ENCODE measurements at places on chromosomes 1 and 21. TPM values are rescaled to one million over a fixed set of nuclear protein-coding genes. Genes with fewer than 3 reads are reported as not detected.
A peak's percentile ranks its signal among the peaks of the same experiment; 100 is the strongest.

GRCh38 chr1:231385416-231385748 is 36.7 kb downstream of the EGLN1 start:
- H3K27me3 ChIP-seq, result no peaks in the 10 kb centered on the region
- H3K27ac ChIP-seq, result no peak overlapping the region
- no peak overlapping the region for H3K4me3 ChIP-seq
- H3K4me1 ChIP-seq, result peaks cover 17% of the 10 kb centered on the region
- no peaks in the 10 kb centered on the region for H3K36me3 ChIP-seq

- peaks cover 6% of the 10 kb centered on the region for H3K27me3 ChIP-seq
- no peak overlapping the region for H3K27ac ChIP-seq
- H3K36me3 ChIP-seq, result no peaks in the 10 kb centered on the region
Measured at GRCh38 chr1:33667386-33668282, 195.2 kb downstream of the ZSCAN20 start.

DNA sequence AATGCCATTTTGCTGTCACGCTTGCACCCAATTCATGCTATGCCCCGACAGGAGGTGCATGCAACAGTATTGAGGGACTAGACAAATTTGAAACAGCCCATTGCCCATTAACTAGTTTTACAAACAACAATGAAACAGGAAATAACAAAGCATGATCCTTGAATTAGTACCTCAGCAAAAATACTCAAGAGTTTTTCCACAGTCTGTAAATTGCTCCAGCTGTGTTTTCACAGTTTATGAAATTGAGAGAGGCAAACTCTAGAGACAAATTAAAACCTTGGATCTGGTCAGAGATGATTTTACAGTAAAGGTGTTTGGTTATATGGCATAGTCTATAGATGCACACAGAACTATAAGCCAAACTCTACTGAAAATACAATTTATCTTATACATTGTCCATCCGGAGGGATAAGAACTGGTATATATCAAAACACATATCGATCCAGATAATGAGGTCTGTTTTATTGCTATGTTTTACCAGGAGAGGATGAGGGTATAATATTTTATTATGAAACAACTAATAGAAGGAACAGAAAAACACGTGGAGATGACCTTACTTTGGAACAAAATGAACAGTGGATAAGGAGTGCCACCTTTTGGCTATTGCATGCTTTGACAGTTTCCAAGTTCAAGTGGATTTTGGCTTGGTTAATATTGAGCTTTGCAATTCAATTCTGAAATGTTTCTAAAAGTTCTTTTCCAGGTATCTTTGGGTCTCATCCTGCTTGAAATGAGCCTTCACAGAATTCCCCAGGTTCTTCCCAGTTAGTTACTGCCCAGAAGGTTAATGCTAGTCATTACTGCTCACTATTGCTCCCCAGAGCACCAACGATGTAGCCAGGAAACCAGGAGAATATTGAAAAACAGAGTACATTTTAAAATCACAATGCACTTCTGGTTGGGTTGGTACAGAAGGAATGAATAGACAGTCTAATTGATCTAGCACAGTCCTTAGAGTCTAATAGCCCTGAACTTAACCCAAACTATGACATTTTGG is 45.7 kb downstream of the ZC3H11B start:
- no peaks in the 10 kb centered on the region for H3K4me1 ChIP-seq
- H3K27me3 ChIP-seq, result no peaks in the 10 kb centered on the region
- H3K36me3 ChIP-seq, result no peaks in the 10 kb centered on the region
- no peak overlapping the region for H3K4me3 ChIP-seq
- H3K27ac ChIP-seq, result no peak overlapping the region
- no peak for DNase-seq

- peaks cover 77% of the 10 kb centered on the region for H3K36me3 ChIP-seq
- no peaks in the 10 kb centered on the region for H3K4me1 ChIP-seq
- no peak overlapping the region for H3K4me3 ChIP-seq
Measured at GRCh38 chr1:90012300-90012699, 17.4 kb downstream of the ZNF326 start.

GRCh38 chr1:214050513-214051401 is 63.0 kb downstream of the PROX1 start:
- DNase-seq, result no peak
- no peaks in the 10 kb centered on the region for H3K4me1 ChIP-seq
- no peaks in the 10 kb centered on the region for H3K27me3 ChIP-seq
- no peak overlapping the region for H3K27ac ChIP-seq

DNA sequence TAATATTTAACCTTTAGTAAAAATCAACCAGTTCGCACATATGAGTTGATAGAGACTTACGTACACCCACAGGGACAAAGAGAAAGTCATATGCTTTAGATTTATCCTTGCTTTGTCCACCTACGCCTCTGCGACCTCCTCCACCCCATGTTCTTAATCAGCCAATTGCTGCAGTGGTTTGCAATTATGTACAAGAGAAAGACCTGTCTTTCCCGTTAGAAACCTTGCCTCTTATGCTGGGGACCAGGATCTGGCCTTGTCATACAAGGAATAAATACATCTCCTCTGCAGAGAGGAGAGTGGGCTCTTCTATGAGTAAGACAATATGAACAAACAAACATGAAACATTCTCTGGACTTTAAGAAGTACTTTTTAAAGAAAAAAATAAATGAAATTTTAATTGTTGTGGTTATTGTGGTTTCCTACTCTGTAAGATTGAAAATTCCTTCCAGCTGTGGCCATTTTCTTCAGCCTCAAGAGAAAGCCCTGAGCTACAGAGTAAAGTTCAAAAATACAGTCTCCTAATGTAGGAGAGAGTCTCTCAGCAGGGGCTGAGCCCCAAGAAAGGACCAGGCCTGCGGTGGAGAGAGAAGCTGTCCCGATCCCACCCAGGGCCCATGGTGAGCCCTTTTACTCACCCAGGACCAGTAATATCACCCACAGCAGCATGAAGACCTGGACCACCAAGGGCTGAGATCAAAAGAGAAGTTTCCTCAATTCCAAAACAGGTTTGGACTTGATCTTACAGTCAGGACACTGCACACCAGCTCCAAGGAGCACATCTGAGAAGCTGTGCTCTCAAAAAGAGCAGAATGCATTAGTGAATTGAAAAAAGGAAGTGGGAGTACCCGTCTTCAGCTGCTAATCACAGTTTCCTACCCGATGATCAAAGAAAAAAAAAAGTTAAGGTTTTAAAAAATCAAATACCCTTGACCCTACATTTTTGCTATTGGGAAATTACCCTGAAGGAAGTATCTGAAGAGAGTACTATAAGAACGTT is at the start of gene FCRL5:
FCRL5 (minus strand) TSS at position 822 of the 1,000 bp plus-strand sequence; CDS start at position 669, 153 bp downstream.
- H3K36me3 ChIP-seq, result no peaks in the 10 kb centered on the region
- no peak within 1 kb of the TSS for H3K4me3 ChIP-seq
- no peaks in the 10 kb centered on the region for H3K4me1 ChIP-seq
- no peak for DNase-seq
- no peaks in the 10 kb centered on the region for H3K27me3 ChIP-seq

GRCh38 chr1:60133000-60133673 is 59.6 kb upstream of the C1orf87 start:
- no peaks in the 10 kb centered on the region for H3K4me1 ChIP-seq
- H3K36me3 ChIP-seq, result no peaks in the 10 kb centered on the region
- no peak overlapping the region for H3K27ac ChIP-seq
- no peak for DNase-seq
- no peak overlapping the region for H3K4me3 ChIP-seq
- H3K27me3 ChIP-seq, result no peaks in the 10 kb centered on the region

DNA sequence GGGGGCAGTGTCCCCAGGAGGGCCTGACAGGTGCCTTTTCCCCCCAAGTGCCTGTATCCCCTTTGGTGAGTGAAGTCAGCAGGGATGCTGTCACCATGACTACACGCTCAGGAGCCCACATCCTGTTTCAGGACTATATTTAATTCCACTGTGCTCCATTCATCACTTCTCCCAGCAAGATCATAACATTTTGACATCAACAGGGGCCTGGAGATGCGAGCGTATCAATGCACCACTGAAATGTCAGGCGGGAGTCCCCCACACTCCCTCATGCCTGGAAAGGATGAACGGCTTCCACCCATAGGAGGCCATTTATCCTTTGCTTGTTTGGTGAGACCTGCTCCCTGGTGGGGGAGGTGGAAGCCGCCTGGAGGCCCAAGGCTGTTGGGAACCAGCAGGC is 119.1 kb downstream of the PTPRU start:
- DNase-seq, result no peak
- H3K27me3 ChIP-seq, result peaks cover 39% of the 10 kb centered on the region
- H3K36me3 ChIP-seq, result no peaks in the 10 kb centered on the region
- no peak overlapping the region for H3K27ac ChIP-seq
- H3K4me3 ChIP-seq, result no peak overlapping the region

GRCh38 chr1:240598216-240599001 is 13.5 kb downstream of the GREM2 start:
- peaks cover 14% of the 10 kb centered on the region for H3K4me1 ChIP-seq
- DNase-seq, result no peak
- H3K36me3 ChIP-seq, result no peaks in the 10 kb centered on the region
- H3K27me3 ChIP-seq, result no peaks in the 10 kb centered on the region

GRCh38 chr1:201570886-201571624 is 32.1 kb downstream of the NAV1 start:
- H3K4me3 ChIP-seq, result no peak overlapping the region
- no peaks in the 10 kb centered on the region for H3K36me3 ChIP-seq
- H3K4me1 ChIP-seq, result peaks cover 13% of the 10 kb centered on the region
- peak overlapping the region; percentile 38 for H3K27ac ChIP-seq

- H3K4me1 ChIP-seq, result no peaks in the 10 kb centered on the region
- H3K36me3 ChIP-seq, result no peaks in the 10 kb centered on the region
- H3K27ac ChIP-seq, result no peak overlapping the region
- no peaks in the 10 kb centered on the region for H3K27me3 ChIP-seq
- no peak overlapping the region for H3K4me3 ChIP-seq
Measured at GRCh38 chr1:101220906-101221305, 15.9 kb upstream of the S1PR1 start.

GRCh38 chr1:226425431-226426031 is 17.6 kb upstream of the PARP1 start:
- no peaks in the 10 kb centered on the region for H3K4me1 ChIP-seq
- H3K36me3 ChIP-seq, result no peaks in the 10 kb centered on the region
- no peak overlapping the region for H3K27ac ChIP-seq

DNA sequence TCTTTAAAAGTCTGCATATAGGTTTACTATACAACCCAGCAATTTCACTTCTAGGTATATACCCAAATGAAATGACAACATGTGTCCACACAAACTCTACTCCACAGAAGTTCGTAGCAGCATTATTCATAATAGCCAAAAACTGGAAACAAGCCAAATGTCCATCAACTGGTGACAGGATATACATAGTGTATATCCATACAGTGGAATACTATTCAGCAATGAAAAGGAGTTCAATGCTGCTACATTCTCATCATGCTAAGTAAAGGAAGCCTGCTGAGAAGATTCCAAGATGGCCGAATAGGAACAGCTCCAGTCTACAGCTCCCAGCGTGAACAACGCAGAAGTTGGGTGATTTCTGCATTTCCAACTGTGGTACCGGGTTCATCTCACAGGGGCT is 200.6 kb downstream of the PATJ start:
- H3K4me1 ChIP-seq, result no peaks in the 10 kb centered on the region
- H3K27me3 ChIP-seq, result no peaks in the 10 kb centered on the region
- DNase-seq, result no peak

DNA sequence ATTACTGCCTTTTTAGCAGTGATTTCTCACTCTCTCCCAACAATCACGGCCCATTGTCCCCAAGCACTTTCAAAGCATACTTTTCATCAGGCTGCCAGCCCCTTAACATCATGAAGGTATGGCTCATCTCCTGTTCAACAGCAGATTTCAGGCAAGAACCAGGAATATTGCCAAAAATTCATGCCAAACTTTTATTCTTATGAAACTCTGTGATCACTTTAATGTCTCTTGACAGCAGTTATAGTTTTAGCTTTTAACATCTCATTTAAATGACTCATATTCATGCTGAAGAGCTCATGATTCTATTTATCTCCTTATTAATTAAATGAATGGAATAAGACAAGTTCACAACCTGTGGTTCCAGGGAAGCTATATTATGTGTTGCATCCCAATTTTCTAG is 235.1 kb downstream of the GRIK1 start:
- no peak overlapping the region for H3K4me3 ChIP-seq
- H3K27ac ChIP-seq, result no peak overlapping the region
- no peaks in the 10 kb centered on the region for H3K36me3 ChIP-seq

DNA sequence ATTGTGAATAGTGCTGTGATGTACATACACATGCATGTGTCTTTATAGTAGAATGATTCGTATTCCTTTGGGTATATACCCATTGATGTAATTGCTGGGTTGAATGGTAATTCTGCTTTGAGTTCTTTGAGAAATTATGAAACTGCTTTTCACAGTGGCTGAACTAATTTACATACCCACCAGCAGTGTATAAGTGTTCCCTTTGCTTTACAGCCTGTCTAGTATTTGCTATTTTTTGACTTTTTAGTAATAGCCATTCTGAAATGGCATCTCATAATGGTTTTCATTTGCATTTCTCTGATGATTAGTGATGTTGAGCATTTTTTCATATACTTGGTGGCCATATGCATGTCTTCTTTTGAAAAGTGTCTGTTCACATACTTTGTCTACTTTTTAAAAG is 54.5 kb upstream of the FAM78B start:
- no peaks in the 10 kb centered on the region for H3K4me1 ChIP-seq
- no peaks in the 10 kb centered on the region for H3K27me3 ChIP-seq
- no peak for DNase-seq
- no peak overlapping the region for H3K4me3 ChIP-seq
- H3K36me3 ChIP-seq, result no peaks in the 10 kb centered on the region

DNA sequence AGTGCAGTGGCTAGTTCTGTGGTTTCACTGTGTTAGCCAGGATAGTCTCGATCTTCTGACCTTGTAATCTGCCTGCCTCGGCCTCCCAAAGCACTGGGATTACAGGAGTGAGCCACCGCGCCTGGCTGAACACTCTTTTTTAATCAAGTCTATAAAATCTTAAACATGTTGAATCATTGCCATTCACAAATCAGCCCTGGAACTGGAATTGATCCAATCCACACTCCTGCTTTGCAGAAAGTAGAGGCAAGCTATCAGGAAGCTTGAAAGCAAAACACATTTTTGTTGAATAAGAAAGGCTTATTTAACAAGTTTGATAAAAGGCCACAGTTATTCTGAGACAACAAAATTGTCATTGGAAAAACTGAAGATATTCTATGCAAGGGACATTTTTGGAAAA is 18.3 kb upstream of the EFHD2 start:
- no peaks in the 10 kb centered on the region for H3K36me3 ChIP-seq
- DNase-seq, result no peak

DNA sequence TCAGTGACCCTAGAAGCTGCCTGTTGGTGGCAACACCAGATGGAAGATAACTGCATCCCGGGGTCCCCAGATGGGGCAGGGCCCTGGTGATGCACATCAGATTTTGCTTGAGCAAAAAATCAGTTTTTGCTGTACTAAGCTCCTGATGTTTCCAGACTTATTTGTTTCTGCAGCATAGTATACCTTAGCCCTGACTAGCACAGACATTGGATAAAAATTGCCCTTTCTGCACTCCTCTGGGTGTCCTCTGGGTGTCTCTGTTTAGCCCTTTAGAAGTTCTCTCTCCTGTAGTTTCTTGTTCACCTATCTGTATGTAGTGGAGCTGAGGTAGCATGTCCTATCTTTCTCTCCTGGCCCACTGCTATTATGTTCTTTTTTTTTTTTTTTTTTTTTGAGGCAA is 30.3 kb upstream of the PLA2G2C start:
- H3K4me3 ChIP-seq, result no peak overlapping the region
- no peaks in the 10 kb centered on the region for H3K27me3 ChIP-seq
- no peak overlapping the region for H3K27ac ChIP-seq

The NCDN gene
- 39.7 TPM for total RNA-seq

The RGSL1 gene
- total RNA-seq, result not detected

The HAO2 gene
- not detected for total RNA-seq

The MNDA gene
- total RNA-seq, result not detected

The ACKR1 gene
- total RNA-seq, result 4.3 TPM

The PTPN14 gene
- 19.0 TPM for total RNA-seq

The CD53 gene
- total RNA-seq, result 3.1 TPM

The IGSF3 gene
- total RNA-seq, result 25.7 TPM

The IFI44 gene
- 23.3 TPM for total RNA-seq

The C4BPA gene
- total RNA-seq, result not detected

The MAB21L3 gene
- not detected for total RNA-seq

The BATF3 gene
- total RNA-seq, result 1.1 TPM

The ESRRG gene
- 59.3 TPM for total RNA-seq
